ENCODE measurements at places on chromosomes 7 and 10.

DNA sequence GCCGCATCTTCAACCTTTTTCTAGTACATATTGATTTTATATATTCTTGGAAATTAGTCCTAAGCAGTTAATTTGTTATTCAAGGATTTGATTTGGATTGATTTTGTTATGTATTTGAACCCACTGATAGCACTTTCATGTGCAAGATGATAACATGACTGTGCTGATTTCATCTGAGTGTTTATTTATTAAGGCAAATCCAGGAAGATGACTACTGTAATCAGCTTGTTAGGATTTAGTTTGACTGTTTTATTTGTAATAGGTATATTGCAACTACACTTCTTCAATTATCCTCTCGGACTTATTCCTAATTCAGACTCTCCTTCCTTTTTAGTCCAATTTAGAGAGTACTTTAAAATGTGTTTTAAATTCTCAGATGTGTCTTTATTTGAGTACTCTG, 75.1 kb upstream of the PRKG1 start:
- DNase-seq, result no peak

DNA sequence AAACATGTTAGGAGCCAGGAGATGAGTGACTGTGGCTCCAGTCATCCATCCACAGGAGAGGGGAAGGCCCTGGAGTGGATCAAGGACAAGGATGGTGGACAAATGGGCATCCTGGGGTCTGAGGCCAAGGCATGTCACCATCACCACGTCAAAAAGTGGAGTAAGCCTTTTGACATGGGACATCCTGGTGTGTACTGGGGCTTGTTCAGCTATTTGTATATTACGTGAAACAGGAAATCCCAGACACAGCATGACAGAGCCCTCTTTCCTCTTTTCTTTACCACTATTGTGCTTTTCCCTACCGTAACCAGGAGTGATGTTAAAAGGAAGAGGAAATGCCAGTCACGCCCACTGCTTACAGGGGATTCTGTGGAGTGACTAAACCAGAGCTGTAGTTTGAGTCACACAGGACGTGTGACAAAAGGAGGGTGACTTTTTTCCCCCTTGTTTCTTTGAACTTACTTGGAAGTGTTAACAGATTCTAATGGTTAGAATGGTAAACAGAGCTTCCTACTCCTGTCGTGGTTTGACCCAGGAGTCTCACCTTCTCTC, 15.4 kb downstream of the ACSL5 start:
- no peak for DNase-seq

DNA sequence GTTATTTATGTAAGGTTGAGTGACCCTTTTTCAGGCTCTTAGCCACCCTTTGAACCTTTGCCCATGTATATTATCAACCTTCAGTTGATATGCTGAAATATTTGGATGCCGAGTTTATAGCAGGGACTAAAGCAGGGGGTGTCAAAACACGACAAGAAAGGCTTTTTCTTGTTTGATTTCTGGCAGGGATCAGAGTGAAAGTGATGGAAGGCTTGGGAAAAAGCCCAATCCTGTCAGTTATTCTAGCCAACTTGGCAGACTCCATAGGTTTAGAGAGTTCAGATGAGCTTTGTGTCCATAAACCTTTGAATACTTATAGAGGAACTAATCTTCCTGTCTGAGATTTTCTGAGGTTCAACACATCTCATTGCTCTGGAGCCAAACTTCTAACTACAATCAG, 47.5 kb downstream of the INHBA start:
- no peak for DNase-seq

GRCh38 chr7:100722480-100723212, 2.4 kb downstream of the EPO start:
- no peak for DNase-seq

GRCh38 chr7:2046581-2047565, 185.9 kb downstream of the MAD1L1 start:
- no peak for DNase-seq

- DNase-seq, result no peak
These were observed 96.2 kb upstream of the INSIG1 start for GRCh38 chr7:155201325-155202087.

DNA sequence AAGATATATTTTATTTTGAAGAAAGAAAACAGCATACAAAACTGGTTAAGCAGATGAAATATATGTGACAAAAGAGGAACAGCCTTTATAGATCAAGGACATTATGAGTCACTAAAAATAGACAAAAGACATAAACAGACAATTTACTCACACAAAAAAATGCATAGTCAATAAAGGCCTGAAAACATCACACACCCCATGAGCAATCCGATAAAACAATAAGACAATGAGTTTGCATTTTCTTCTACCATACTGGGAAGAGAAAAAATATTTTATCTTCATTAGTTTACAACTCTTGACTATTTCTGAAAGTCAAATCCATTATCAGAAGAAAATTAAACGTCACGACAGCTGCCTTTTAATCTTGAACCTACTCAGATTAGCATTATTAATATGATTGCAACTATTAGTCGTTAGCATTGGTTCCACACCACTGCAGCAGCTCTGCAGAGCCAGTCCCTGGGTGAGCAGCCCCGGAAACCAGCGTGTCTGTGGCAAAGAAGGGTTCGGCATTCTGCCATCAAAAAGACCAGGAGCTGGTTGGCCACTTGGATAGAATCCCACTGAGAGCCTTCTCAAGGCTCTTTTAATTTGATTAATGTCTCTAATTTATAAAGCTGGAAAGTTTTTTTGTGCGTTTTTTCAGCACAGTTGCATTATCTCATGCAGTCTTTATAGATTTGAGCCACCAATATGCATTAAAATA, 305.4 kb upstream of the SHH start:
- DNase-seq, result no peak

GRCh38 chr10:93364966-93365365, 117.2 kb downstream of the MYOF start:
- no peak for DNase-seq

DNA sequence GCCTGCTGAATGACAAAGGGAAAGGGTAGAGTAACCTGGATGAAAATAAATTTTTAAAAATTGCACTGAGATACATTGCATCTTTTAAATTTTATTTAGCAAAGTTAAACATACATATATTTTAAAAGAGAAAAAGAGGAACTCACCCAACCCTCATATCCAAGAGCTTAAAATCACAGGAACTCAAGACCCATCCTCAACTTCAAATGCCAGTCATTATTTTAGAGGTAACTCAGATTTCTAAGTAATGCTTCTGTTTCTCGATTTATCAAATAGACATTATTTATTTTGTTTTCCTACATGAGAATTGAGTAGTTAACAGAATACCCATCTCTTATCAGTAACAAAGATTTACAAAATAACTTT, 32.4 kb upstream of the KMT2E start:
- no peak for DNase-seq

GRCh38 chr10:104640339-104641186, 527 bp upstream of the SORCS3 start:
- no peak for DNase-seq

GRCh38 chr10:101814466-101815071, 3.7 kb downstream of the OGA start:
- DNase-seq, result no peak

GRCh38 chr10:119452396-119452795, 90.1 kb downstream of the RGS10 start:
- no peak for DNase-seq

GRCh38 chr10:19853831-19854230, 37.6 kb downstream of the PLXDC2 start:
- DNase-seq, result no peak

- no peak for DNase-seq
These were observed 5.1 kb upstream of the GRB10 start for GRCh38 chr7:50787825-50788224.

DNA sequence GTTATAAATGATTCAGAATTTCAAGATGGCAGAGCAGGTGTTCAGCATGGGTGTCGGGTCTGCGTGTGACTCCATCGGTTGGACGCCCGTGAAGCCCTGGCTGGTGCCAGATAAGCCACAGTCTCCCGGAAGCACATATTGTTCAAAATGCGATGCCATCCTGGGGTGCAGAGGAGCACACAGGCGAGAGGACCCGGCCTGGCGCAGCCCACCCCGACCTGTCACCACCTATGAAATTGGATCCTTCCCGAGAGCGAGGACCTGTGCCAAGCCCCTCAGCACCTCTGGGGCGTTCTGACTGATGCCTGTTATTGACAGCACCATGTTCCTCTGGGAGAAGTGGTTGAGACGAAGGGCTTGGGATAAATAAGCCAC, 110.1 kb downstream of the ACTR3B start:
- DNase-seq, result no peak

DNA sequence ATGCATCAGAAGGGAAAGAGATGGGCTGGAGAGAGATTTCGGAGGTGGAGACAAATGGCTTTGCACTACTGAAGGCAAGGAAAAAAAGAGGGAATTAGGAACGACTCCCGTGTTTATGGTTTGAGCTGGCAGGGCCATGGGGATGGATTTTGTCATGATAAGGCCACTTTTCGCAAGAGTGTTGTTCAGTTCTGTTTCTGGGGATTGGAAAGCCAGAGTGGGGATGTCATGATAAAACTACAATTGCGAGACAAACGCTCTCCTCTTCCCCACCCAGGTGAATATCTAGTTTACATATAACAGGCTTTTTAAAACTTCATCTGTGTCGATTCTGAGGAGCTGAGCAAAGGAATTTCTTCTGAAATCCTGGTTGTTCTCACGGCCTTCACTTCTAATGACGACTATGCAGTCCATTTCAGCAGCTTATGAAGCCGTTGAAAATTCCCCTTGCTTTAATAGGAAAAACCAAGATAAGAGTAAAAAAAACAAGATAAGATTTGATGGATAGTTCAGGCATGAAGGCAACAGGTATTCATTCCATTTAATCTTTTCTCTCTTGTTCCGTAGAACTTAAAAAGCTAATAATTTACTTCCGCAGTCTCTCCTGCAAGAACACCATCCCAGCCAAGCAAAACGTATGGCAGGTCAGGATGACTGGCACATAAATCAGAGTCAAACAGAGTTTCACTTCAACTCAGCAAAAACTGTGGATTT, 245.6 kb upstream of the PITRM1 start:
- DNase-seq, result no peak

DNA sequence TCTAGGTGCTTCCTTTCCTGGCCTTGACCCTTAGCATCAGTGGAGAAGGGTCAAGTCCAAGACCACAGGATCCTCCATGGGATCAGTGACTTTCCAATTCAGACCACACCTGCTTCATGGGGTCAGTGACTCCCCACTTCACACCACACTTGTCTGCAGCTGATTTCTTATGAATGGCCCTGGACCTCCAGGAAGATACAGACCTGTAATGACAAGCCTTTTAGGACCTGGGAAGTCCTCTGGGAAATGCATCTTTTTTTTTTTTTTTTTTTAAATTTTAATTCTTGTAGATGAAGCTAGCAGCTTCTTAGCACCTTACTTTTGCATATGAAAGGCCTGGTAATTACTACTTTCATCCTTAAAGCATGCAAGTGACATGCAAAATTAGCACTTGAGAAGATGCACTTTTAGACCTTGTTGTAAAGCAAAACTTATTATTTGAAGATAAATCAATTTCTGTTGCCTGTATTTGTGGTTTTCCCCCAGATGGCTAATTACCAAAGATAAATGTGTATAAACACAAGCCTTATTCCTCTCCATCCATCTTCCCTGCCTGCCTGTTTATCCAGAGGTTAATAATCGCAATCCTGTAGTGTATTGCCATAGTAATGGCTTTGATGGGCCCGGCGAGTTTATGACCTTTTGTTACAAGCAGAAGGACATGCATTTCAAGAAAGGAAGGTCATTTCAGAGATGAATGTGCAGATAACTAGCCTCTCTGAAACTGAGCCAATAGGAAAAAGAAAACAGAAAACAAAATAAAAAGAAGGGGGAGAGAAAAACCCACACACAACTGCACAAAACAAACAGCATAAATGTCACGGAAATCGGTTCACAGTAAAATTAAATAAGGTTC, 1018.7 kb downstream of the TYW1 start:
- DNase-seq, result no peak

GRCh38 chr10:126170371-126170770, 217.9 kb downstream of the ADAM12 start:
- no peak for DNase-seq

DNA sequence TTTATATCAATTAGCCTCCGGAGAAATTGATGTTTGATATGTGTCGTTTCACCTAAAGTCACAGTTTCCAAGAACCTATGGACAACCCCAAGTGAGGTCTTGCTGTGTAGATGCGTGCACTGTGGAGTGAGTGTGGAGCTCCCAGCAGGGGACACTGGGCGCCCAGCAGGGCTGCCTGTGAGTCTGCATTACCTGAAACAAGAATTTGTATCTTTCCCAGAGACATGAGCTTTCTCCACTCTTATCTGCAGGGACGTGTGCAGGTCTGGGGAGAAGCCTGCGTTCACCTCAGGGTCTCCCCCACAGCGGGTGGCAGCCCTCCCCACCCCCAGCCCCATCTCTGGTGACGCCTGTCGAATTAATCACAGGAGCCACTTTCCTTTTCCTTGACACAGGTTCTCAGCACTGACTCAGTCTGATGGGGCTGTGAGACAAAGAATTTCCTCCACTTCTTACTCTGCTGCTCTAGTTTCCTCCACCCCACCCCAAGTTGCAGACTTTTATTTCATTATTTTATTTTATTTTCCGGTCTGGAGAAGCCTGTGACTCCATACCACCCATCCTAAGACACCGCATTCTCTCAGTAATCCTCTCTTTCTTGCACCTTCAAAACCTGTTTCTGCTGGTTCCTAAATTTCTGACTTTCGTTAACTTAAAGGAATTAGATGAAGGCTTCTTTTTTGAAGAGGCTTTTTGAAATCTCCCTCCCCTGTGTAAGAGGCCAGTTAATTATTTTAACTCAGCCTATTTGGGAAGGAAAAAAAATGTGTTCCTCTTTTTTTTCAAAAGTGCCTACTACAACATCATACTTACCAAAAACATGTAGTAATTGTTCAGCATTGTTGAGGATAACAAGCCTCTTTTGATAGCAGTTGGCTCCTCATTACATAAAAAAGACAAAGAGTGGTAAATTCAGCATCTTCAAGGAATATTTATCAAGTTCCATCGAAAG, 17.0 kb upstream of the INSIG1 start:
- no peak for DNase-seq

DNA sequence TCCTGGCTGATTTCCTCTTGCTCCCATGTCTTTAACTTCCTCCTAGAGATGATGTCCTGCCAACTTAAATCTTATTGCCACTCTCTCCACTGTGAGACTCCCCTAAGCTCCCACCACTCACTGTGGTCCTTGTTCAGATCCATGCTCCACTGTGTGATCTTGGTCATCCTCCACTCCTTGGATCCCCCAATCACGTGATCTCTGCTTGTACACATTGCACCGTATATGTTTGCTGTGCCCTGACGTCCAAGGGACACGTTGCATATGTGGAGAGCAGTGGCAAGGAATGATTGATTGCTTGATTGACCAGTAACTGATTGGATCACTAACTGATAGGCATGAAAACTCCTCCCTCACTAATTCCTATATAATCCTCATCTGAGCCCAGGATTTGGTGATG, 395.1 kb downstream of the SDK1 start:
- DNase-seq, result no peak

DNA sequence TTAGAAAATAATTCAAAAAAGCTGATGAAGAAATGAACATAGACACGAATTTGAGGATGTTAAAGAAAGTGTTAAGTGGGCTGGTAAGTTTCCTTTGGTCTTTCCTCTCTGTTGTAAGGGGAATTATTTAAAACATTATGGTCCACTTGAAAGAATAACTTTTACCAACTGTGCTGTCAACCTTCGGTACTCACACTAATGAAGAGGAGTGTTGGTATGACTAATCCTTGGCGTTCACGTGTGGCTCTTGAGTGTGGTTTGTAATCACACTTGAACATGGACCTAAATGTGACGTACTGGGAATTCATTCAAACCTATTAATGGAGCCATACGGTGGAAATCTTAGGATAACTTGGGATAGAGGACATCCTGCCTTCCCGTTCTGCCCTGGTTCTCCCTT, 41.3 kb downstream of the TBXAS1 start:
- DNase-seq, result no peak

GRCh38 chr10:57992321-57993077, 275.2 kb downstream of the IPMK start:
- no peak for DNase-seq
